HCEC 1CT (cell line): ENCODE measurements at places on chromosomes 11 and 22.

DNA sequence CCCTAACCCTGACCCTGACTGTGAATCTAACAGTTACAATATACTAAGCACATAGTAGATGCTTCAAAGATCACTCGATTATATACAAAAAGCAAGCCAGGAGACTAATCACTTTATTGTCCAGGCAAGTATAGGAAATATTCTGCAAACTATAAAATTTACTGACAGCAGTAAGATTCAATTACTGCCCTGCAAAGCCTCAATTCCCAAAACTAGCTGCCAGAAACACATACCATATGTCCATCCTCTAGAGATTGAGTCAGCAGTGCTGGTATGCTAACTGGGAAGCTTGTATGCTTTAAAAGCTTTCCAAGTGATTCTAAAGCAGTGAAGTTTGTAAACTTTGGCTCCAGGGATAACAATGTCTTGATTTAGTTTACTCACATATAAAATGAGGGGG is 26.1 kb downstream of the CSTF3 start:
- DNase-seq, result peak; percentile 75

- no peak for DNase-seq
Observed at GRCh38 chr11:62575156-62575555, 1.5 kb upstream of the EEF1G start.

DNA sequence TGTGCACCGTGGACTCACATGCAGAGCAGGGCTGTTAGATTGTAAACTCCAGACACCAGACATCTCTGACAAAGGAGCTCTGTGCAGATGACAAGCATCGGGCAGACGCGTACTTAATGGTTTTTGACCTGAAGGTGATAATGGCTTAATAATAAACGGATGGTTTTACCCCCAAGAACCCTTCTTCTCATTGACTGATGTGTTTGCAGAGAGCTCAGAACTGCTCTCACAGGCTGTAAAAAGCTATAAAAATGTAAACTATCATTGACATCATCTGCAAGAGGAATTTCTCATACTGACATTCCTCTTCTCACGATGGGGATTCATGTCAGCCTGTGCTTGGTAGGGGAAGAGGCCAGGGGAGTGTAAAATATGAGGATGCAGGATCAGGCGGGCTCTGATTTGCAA is 8.6 kb upstream of the ARHGAP8 start:
- DNase-seq, result no peak

DNA sequence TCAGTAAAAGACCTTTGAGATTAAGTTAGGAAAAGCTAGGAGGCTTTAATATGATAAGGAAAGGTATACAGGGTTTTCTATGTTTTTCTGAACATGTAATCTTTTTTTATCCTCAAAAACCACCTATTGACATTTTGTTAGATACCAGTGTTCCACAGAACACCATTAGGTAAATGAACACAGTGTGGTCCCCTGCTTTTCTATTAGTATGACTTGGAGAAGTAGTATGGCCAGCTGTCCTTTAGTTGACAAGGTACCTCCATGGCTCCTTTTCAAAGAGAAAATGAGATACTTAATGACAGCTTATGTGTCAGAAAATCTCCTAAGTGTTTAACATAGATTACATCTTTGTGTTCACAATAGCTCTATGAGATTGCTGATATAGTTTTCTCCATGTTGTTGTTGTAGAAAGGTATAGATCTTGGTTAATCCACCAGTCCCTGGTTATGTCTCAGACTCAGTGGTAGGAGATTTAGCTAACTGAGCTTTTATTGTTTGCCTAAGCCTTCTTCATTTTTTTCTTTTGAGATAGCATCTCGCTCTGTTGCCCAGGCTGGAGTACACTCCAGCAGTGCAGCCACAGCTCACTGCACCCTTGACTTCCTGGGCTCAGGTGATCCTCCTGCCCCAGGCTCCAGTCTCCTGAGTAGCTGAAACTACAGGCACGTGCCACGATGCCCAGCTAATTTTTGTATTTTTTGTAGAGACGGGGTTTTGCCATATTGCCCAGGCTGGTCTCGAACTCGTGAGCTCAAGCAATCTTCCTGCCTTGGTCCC is 46.0 kb downstream of the STIM1 start:
- DNase-seq, result no peak

GRCh38 chr11:77213029-77213579 is 85.1 kb downstream of the MYO7A start:
- DNase-seq, result no peak

- no peak for DNase-seq
Observed at GRCh38 chr11:76642341-76642740, 28.2 kb downstream of the LRRC32 start.

- DNase-seq, result no peak
Observed at GRCh38 chr11:19173004-19173689, 28.6 kb downstream of the CSRP3 start.

- no peak for DNase-seq
Observed at GRCh38 chr11:64788321-64789215, 10.2 kb upstream of the SF1 start.

- DNase-seq, result peak; percentile 19
Observed at GRCh38 chr11:114060392-114061047, 1.0 kb downstream of the ZBTB16 start.

DNA sequence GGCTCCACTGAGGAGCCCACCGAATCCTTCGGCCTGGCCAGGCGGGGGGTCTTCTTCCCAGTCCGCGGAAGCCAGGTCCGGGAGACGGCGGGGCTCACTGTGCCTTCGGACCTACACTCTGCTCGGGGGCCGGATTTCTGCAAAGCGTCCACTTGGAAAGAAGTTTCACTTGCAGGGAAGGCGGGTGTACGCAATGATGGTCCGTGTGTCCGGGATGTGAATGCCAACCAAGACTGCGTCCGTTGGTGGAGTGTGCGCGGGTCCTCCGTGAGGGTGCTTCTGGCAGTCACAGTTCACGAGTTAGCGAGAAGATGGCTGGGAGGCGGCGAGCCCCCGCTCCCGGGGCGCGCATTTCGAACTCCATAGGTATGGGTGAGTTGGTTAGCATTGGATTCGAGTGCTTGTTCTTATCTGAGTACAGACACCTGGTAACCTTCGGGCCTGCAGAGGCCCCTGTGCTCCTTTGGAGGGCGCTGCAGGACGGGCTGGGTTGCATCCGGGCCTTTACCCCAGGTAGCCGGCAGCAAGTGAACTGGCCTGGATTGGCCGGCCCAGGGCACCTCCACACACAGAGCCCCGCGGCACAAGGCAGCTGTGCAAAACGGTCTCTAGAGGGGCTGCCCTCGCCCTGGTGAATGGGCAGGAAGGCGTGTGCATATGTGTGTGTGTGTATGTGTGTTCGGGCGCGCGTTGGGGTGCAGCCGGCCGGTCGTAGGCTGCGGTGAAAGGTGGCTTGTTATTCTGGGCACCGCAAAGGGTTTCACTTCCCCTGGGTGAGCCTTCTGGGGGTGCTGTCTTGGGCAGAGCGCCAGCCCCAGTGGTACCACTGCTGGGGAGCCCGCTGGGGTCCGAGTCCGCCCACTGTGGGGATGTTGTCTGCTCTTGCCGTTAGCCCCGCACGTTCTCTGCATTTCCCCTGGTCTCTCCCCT is 13.3 kb upstream of the CYP2R1 start:
- no peak for DNase-seq

DNA sequence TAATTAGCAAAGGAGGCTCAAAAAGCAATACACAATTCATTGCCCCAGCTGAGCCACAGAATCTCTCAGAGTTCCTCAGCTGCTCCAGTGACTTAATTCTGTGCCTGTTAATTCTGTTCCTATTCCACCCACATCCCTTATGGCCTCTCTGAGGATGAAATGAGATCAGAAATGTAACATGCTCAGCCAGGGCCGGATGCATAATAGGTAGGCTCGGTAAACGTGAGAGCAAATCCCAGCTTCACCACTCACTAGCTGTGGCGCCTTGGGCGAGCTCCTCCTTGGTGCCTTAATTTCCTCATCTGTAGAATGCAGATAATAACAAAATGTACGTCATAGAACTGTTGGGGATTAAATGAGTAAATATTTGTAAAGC is 42.8 kb upstream of the DKK3 start:
- no peak for DNase-seq

GRCh38 chr11:63502252-63502820 is 3.5 kb upstream of the LGALS12 start:
- DNase-seq, result no peak

GRCh38 chr22:34950489-34950888 is 115.5 kb upstream of the ISX start:
- no peak for DNase-seq

- peak; percentile 99 for DNase-seq
Observed at GRCh38 chr11:111735262-111736116, 30.7 kb downstream of the PPP2R1B start.

DNA sequence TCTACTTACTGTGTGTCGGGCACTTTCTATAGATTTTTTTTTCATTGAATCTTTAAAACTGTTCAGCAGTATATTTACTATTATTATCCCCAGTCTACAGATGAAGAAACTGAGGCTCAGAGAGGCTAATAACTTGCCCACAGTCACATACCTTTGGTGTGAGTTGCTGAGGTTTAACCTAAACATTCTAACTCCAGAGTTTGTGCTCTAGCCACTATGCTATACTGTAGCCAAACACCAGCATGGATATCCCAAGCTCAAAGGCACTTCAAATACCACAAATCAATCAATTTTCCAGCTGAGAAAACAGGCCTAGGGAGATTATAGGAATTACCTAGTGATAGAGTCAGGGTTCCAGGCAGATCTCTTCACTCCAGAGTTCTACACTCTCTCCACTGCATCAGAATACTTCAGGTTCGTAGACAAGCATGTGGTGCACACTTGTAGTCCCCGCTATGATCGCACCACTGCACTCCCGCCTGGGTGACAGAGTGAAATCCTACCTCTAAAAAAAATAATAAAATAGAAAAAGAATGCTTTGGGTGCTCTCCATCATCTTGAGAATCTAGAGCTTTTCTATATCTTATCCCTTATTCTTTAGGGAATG is 20.4 kb upstream of the UPB1 start:
- peak; percentile 14 for DNase-seq

DNA sequence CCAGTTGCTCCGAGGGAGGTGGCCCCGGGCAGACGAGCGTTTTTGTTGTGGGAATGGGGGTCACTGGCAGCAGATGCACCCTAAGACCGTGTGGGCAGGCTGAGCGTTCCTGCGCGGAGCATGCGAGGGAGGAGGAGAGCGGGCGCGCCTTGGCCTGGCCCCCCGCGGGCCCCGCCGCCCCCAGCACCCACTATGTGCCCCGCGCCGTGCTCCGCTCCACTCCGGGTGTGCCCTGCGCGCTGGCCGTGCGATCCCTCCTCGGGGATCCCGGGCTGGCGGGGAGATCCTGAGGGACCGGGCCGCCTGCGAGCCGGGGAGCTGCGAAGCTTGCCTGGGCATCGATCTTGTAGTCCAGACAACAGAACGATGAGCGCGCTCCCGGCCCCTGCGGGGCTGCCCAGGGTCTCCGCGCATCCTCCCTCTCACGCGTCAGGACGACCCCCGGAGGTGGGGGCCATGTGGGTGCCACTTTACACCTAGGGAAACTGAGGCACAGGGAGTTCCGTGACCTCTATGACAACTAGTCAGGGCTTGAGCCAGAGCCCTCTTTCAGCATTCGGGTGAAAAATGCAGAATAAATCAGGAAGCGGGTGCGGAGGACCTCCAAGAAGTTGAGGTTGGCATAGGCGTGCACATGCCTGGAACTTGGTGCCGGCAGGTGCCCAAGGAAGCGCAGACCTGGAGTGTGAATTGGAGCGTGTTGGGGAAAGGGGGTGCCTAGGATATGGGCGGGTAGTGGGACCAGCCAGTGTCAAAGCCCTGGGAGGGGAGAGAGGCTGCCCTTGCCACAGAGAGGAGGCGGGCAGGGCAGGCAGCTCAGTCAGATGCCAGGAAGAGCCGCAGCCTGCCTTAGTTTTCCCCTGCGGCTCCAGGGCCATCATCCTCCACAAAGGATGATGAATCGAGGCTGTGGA is 1.3 kb upstream of the KMT5B start:
- DNase-seq, result no peak

GRCh38 chr11:2390091-2390724 is 10.3 kb upstream of the TSSC4 start:
- DNase-seq, result no peak

- DNase-seq, result peak; percentile 89
Observed at GRCh38 chr11:120306519-120307242, 18.4 kb upstream of the TLCD5 start.

DNA sequence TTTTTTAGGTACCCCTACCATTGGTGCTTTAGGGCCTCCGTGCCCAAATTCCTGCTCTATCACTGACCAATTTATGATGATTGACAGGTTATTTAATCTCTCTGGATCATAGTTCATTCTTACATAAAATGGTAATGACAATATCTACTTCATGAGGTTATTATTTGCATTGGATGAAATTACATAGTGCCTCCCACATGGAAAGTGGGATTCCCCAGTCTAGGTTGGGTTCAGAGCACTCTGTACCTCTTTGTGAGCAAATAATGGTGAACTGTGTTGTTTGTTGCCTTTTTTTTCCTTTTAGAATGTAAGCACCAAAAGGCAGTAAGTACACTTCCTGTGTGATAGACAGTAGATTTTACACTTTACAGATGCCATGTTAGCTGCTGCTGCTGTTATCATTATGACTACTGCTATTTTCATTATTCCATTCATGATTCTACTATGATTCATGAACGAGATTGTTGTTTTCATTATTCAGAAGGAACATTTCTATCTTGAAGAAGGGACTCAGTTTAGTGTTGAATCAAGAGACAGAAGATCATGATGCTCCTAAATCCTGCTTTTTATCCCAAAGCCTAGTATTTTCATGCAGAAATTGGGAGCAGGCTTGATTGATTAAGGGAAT is 100.8 kb downstream of the ALX4 start:
- peak; percentile 18 for DNase-seq

DNA sequence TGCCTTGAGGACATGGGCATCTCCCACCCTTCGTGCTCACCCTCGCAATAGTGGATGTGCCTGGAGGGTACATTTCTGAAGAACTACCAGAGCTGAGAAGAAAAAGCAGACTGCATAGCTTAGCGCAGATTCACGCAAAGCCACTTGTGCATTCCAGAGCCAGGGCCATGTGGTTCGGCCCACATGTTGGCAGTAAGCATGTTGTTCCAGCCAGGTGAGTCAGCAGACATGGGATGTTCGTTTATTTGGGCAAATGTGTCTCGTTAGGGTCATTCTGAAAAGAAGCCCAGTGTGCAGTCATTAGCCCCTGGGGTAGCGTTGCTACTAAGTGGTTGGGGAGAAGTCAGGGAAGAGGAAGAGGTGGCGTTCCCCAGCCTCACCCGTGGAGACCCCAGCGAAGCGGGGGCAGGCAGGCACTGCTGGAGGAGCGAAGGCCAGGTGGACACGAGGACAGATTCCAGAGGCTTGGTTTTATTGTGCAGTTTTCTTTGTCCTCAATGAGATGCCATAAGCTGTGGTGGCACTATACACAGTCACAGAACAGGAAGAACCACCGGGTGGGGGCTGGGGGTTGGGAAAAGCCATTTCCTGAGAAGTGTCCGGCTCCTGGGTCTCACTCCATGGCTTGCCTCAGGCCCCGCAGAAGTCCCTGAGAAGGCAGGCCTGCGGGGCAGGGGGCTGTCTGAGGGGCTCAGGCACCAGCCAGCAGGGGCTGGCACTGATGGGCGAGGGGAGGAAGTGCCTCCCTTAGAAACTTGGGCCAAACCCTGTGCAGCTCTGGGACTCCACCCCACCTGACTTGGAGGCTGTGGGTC is 5.0 kb downstream of the THY1 start:
- peak; percentile 89 for DNase-seq

GRCh38 chr11:127074151-127074761 is 73.7 kb upstream of the KIRREL3 start:
- DNase-seq, result peak; percentile 53

- no peak for DNase-seq
Observed at GRCh38 chr11:72553706-72554105, 119.4 kb upstream of the CLPB start.
